ENCODE measurements at places on chromosomes 12 and 14.

DNA sequence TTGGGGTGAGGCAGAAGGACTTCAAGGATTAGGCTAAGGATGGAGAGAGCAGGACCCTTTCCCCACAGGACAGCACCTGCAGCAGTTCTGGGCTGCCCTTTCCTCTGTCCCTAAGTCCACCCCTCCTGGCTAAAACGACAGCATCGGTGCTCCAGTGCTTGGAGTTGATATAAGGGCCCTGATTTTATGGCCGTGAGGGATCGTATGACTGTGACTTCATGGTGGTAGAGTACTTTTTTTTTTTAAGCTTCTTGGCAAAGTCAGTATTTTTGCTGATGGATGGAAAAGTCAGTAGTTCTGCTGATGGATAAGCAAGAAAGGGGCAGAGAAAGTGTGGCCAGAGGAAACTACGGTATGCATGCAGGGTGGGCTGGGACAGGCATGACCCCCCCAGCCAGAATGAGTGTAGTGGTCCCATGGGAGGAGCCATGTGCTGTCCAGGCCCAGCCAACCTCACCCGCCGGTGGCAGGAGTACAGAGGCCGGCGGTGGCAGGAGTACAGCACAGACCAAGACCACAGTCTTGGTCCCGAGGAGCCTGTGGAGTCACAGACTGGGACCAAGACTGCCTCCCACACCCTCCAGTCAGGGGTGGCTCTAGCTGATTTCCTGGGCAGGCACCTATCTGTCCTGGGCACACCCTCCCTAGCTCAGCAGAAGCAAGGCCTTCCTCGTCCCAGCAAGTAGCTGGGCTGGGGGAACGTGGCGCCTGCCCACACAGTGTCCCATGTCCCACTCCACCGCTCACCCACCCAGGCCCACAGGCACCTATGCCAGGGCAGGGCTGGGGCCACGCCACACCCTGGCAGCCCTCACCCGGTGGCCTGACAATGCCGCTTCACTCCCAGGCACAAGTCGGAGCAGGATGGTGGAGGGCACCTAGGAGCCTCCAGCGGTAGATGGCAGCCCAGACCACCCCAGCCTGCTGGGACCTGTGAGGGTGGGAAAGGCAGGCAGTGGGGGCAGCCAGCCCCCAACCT lies 46.3 kb downstream of the CCDC88C start:
- no peak for DNase-seq
- peaks cover 98% of the 10 kb centered on the region for H3K4me1 ChIP-seq
- H3K27ac ChIP-seq, result peak overlapping the region; percentile 71
- H3K36me3 ChIP-seq, result peaks cover 30% of the 10 kb centered on the region
- no peak overlapping the region for H3K4me3 ChIP-seq

- no peak for DNase-seq
- H3K27ac ChIP-seq, result no peak overlapping the region
Measured at GRCh38 chr14:53874704-53875103, 81.9 kb downstream of the BMP4 start.

GRCh38 chr12:81798294-81798693 lies 39.1 kb upstream of the PPFIA2 start:
- no peaks in the 10 kb centered on the region for H3K4me1 ChIP-seq
- H3K4me3 ChIP-seq, result no peak overlapping the region
- H3K27ac ChIP-seq, result no peak overlapping the region
- no peaks in the 10 kb centered on the region for H3K27me3 ChIP-seq
- DNase-seq, result no peak
- no peaks in the 10 kb centered on the region for H3K36me3 ChIP-seq

- no peaks in the 10 kb centered on the region for H3K36me3 ChIP-seq
- no peak overlapping the region for H3K4me3 ChIP-seq
- H3K27ac ChIP-seq, result no peak overlapping the region
- DNase-seq, result no peak
- peaks cover 6% of the 10 kb centered on the region for H3K4me1 ChIP-seq
- H3K27me3 ChIP-seq, result no peaks in the 10 kb centered on the region
Measured at GRCh38 chr12:116053479-116054200, 223.9 kb downstream of the MED13L start.

DNA sequence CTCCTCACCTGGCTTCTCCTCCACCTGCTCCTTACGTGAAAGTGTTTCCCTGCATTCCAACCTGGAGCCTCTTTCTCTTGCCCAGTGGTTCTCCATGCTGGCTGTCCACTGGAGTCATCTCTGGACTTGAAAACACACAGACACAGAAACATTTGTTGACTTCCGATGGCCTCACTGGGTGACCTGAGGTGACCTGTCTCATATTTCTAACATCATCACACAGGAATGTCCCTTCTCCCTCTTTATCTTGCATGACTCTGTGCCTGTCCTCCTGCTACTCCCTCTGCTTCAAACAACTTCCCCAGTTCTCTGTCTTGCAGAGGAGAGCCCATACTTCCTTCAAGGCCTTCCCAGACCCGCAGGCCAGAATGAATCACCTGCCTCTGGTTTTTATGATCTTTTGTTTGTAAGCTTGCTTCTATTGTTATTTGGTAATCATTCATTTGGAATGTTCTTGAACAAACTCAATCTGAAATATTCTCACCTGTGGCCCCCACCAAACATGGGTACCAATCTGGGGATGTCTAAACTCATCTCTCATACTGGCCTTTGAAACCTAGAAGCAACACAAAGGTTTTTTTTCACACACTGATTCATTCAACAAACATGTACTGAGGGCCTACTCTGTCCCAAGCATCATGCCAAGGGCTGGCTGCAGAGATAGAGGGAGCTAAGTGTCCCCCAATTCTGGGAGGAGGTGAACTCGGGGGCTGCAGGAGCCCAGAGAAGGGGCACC lies 9.7 kb upstream of the RIN3 start:
- no peak overlapping the region for H3K27ac ChIP-seq
- H3K27me3 ChIP-seq, result no peaks in the 10 kb centered on the region
- peaks cover 46% of the 10 kb centered on the region for H3K4me1 ChIP-seq
- H3K4me3 ChIP-seq, result no peak overlapping the region
- no peaks in the 10 kb centered on the region for H3K36me3 ChIP-seq

DNA sequence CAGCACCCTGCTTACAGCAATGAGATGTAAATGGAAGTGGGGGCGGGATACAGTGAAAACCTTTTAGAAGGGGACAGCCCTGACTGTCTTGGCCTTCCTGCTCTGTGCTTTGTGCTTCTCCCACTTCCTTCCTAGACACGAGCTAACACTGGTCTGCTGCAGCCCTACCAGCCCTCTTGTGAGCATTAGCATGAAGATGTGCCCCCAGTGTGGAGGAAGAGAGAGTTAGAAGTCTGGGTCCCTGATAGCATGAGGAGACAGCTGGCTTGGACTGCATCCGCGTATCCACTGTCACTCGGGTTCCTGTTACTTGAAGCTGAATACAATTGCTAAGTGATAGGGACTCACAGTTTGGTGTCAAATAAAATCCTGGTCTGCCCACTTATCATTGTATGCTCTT lies 248.1 kb upstream of the SOX5 start:
- H3K27ac ChIP-seq, result no peak overlapping the region
- DNase-seq, result no peak
- H3K36me3 ChIP-seq, result no peaks in the 10 kb centered on the region
- H3K27me3 ChIP-seq, result no peaks in the 10 kb centered on the region

DNA sequence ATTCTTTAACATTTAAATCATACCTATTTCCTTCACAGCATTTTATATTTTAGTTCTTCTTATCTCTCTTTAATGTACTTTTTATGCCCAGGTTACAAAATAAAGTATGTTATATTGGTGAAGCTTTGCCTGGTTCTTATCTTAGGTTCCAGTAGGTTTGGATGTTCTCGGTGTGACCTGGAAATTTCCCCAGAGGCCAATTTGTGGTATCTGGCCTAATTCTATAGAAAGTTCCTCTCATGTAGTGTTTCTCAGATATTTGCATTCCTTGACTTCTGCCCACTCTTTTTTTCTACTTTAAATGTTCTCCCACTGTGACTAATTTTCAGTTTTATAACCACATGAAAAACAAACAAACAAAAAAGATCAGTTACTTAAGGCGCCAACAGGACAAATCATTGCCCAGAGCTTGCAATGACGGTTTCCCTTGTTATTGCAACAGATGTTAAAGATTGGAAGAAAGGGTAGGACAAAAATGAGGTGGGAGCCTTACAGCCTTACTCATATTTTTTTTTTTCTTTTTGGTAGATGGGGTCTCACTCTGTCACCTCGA lies 41.2 kb upstream of the PPM1H start:
- H3K27me3 ChIP-seq, result no peaks in the 10 kb centered on the region
- H3K4me3 ChIP-seq, result no peak overlapping the region

GRCh38 chr12:122243965-122244364 lies 18.1 kb upstream of the DIABLO start:
- H3K4me1 ChIP-seq, result no peaks in the 10 kb centered on the region
- no peaks in the 10 kb centered on the region for H3K27me3 ChIP-seq
- H3K4me3 ChIP-seq, result no peak overlapping the region
- H3K27ac ChIP-seq, result no peak overlapping the region

- no peak overlapping the region for H3K27ac ChIP-seq
- H3K36me3 ChIP-seq, result no peaks in the 10 kb centered on the region
- no peak overlapping the region for H3K4me3 ChIP-seq
- DNase-seq, result peak; percentile 39
Measured at GRCh38 chr14:30610787-30611343, 11.3 kb upstream of the SCFD1 start.

DNA sequence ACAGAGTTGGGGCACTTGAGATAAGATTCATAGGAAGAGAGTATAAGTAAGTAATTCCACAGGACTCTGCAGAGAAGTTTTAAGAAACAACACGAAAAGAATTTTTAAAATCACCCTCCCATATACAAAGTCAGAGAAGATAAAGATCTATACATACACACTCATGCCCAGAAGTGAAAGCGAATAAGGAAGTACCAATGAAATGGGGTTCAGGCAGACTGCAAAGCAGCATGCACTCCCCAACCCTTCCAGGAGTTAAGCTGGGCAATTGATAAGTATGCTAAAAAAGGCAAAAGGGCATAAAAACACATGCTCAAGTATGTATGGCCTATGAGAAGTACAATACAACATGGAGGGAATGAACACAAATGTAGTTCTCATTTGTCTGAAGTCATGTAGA lies 246.2 kb upstream of the GRIP1 start:
- no peaks in the 10 kb centered on the region for H3K4me1 ChIP-seq
- no peaks in the 10 kb centered on the region for H3K27me3 ChIP-seq
- no peak overlapping the region for H3K4me3 ChIP-seq
- no peaks in the 10 kb centered on the region for H3K36me3 ChIP-seq
- no peak overlapping the region for H3K27ac ChIP-seq

All from B cell (primary cell).